Karpas-422 (cell line): ENCODE measurements at places on chromosomes 7 and 10.

- DNase-seq, result no peak
Observed at GRCh38 chr10:60537697-60538096, 148.0 kb upstream of the ANK3 start.

- no peak for DNase-seq
Observed at GRCh38 chr7:65441010-65441409, 67.4 kb downstream of the ZNF92 start.

DNA sequence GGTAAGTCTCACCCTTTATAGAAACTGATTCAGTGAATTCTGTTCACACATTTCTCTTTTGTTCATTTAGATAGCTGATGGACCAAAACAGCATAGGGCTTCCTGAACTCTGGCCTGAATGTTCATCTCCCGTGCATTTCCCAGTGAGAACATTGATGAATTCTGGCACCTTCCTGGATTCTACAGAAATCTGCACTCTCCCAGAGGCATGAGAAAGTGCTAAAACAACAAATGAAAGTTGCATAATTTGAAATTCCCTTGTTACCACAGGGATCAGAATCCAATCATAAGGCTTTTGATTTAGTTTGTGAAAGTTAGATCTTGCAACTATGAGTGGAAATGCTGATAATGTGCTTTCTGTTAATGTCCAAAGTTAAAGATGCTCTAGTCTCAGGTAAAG, 29.7 kb upstream of the SCIN start:
- DNase-seq, result peak; percentile 19

GRCh38 chr10:113162960-113163359, 212.9 kb downstream of the TCF7L2 start:
- DNase-seq, result no peak
